Putamen (tissue), 1 donor: ENCODE measurements at places on chromosomes 4 and X.

GRCh38 chr4:110004556-110004955 is 91.9 kb downstream of the EGF start:
- DNase-seq: no peak

DNA sequence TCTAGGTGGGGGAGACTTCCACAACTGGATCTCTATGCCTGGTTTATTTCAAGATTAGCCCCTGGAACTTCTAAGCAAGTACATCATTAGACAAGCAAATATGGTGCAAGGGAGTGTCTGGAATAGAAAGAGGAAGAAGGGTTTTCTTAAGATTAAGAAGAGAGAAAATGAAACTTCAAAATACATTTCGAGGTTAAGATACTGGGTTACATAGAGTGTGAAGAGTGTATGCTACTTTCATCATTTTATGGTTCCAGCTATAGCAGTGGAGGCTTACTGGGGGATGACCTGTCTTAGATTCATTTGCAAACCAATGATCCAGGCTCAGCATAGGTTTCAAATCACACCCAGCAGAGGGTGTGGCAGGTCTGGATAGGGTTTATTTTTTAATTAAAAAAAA is 144.4 kb upstream of the GATB start:
- DNase-seq: no peak

- DNase-seq: no peak
Measured at GRCh38 chrX:111349101-111349500, 62.9 kb downstream of the DCX start.

- no peak for DNase-seq
Measured at GRCh38 chr4:43133566-43133965, 241.1 kb downstream of the GRXCR1 start.

GRCh38 chr4:77310931-77311330 is 153.9 kb downstream of the CCNG2 start:
- no peak for DNase-seq

- DNase-seq: no peak
Measured at GRCh38 chr4:3212391-3213105, 36.4 kb upstream of the MSANTD1 start.

DNA sequence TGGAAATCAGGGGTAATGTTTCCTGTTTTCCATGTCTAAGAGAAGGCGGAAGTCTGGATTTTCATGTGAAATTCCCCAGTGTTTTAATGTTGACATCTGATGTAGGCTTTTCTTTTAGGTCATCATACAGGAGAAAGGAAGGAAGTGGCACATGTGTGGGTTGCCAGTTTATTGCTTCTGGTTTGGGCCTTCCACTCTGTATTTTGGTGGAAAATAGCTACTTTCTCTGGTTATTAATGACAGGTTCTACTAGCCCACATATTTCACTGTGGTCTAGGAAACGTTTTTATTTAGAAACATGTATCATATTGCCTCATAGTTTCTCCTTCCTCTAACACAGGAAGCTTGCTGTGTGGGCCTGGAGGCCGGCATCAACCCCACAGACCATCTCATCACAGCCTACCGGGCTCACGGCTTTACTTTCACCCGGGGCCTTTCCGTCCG is 7.2 kb downstream of the PDHA1 start:
- no peak for DNase-seq

DNA sequence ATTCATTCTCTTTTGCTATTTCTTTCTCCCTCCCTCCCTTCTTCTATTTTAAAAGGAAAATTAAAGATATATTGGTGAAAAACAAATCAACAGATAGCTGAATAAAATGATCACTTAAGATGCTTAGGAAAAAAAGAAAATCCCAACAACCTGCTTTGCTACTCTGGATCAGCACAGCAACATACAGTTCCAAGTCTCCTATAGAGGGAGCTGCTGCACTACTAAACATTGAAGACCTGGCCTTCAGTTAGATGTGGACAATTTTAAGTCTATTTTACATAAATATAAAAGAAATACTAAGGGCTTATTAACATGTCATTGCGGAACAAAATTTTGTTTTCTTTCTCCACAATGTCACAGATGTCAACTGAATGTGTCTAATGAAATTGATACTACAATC is 226.4 kb downstream of the MAGEB5 start:
- peak; percentile 0 for DNase-seq

DNA sequence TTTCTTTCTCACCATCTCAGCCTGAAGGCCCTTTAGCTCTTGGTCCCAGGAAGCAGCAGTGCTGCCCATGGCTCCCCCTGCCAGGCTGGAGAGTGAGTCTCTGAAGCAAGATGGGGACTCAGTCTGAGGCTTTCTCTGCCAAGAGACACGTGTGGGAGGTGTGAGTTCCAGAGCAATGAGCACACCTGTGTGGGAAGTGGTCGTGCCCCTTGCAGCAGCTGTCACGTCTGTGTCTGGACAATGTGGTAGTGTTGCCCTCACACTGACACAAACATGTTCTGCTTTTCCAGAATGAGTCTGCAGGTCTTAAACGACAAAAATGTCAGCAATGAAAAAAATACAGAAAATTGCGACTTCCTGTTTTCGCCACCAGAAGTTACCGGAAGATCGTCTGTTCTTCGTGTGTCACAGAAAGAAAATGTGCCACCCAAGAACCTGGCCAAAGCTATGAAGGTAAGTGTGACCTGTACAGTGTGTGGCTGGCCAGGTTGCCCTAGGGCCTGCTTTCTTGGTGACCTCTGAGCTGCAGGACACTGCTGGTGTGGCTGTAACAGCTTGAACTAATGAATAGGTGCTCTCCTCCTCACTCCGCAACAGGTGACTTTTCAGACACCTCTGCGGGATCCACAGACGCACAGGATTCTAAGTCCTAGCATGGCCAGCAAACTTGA is 1.9 kb downstream of the TACC3 start:
- DNase-seq: no peak

- DNase-seq: no peak
Measured at GRCh38 chrX:84258708-84259107, 70.7 kb upstream of the RPS6KA6 start.

GRCh38 chr4:153634738-153635353 is 49.2 kb upstream of the TLR2 start:
- DNase-seq: no peak

DNA sequence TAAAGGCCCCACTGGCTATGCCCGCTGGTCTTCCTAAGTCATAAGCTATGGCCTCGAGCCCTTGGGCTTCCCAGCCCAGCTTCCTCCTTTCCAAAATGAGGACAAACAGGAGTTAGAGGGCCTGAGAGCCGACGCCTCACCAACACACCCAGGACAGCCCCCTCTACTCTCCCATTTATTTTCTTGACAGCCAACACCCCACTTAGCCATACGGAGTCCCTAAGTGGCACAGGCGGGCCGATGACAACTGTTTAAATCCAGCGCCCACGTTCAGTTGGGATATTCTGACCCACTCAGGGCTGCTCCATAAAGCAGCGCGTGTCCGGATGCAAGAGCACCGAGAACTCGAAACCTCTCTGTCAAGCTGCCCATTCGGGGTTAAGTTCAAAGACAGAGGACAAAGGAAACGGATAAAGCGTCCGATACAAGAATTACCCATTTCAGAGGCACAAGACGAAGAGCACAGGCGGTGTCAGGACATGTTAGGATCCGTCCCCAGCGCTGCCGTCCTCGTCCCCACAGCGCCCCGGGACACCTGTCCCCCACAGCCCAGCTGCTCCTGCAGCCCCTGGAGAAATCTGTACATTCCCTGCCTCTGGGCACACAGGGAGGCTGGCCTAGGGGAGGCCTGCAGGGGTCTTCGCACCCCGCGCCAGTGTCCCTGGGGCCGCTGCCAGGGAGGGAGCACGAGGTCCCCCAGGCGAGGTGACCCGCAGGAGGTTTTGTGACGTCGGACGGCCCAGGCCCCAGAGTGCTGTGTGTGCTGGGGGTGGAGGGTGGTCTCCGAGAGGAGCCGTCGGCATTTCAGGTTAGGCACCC is 1.2 kb downstream of the PRKX start:
- DNase-seq: no peak

- no peak for DNase-seq
Measured at GRCh38 chr4:89254847-89255246, 52.8 kb downstream of the GPRIN3 start.
